C1 segment of cervical spinal cord (tissue), 14 donors: ENCODE measurements at places on chromosomes 11 and 22.
A peak's percentile ranks its signal among the peaks of the same experiment; 100 is the strongest.

GRCh38 chr11:112584672-112585071 lies 324.0 kb upstream of the PLET1 start:
- no peak for DNase-seq

DNA sequence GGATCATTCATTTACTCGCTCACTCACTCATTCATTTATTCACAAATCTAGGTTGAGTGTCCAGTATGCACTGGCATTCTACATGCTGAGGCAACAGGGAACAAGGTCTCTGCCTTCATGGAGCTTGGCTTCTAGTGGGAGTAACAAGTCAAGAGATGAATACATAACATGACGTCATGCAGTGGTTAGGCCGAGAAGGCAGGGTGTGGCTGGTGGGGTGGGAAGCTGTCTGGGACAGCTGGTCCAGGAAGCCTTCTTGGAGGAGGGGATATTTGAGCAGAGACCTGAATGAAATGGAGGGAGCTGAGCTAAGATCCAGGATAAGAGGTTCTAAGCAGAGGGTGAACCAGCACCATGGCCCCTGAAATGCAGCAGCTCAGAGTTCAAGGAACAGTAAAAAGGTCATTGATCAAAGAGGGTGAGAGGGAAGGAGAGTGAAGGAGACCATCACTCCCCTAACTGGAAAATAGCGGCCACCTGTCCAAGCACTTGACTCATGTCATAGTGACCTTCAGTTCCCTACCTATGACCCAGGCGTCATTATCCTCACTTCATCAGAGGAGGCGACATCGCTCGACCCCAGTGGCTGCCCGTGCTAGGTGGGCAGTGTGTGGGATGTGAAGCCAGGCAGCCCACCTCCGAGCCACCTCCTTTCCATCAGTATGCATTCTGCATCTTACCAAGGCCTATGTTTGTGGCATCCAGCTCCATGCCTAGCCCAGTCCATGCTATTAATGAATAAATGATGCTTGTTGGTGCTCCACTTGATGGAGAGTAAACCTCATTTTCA lies 105.0 kb downstream of the TSPAN18 start:
- DNase-seq: no peak

GRCh38 chr22:25351631-25352293 lies 132.3 kb downstream of the CRYBB2 start:
- DNase-seq: no peak

DNA sequence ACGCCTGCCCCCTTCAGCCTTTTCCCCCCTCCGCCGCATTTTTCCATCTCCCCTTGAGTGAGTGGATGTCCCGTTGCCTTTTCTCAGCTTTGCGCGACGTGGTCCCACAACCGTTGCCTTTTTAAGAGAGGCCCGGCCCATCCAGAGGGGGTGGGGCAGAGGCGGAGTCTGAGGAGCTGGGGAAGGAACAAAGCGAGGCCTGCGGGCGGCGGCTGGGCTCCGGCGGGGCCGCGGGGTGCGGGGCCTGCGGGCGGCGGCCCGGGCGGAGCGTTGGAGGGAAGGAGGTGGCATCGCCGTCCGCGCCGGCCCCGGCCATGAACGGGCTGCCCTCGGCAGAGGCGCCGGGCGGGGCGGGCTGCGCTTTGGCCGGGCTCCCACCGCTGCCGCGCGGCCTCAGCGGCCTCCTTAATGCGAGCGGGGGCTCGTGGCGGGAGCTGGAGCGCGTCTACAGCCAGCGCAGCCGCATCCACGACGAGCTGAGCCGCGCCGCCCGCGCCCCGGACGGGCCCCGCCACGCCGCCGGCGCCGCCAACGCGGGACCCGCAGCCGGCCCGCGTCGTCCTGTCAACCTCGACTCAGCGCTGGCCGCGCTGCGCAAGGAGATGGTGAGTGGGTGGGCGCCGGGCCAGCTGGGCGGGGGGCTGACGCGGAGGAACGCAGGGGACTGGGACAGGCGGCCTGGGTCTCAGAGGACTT lies at the start of gene FAM89B:
Gene FAM89B, plus strand, starts transcription at position 183 of the 696 bp plus-strand sequence. Its CDS starts 132 bp downstream, at position 315.
- DNase-seq: peak; percentile 74
